ENCODE measurements at places on chromosomes 6 and 20. TPM values are rescaled to one million over a fixed set of nuclear protein-coding genes. Genes with fewer than 3 reads are reported as not detected.

Gene OPRM1
- not detected for total RNA-seq

Gene RFX6
- total RNA-seq = not detected

DNA sequence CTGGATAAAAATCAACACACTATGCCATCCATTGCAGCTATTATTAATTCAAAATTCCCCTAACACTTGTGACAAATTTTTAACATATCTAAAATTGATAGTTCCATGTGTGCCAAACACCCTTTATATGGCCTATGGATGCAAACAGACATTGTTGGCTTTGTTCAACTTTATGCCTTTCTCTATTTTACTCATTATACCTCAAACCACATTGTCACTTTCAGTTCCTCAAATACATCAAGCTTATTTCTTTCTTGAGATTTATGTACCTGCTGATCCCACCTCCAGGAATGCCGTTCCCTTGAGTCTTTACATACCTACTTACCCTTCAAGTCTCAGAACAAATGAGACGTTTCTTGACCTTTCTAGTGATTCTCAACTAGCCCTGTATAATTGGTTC lies 193.5 kb upstream of the PLN start:
- no peak for DNase-seq

DNA sequence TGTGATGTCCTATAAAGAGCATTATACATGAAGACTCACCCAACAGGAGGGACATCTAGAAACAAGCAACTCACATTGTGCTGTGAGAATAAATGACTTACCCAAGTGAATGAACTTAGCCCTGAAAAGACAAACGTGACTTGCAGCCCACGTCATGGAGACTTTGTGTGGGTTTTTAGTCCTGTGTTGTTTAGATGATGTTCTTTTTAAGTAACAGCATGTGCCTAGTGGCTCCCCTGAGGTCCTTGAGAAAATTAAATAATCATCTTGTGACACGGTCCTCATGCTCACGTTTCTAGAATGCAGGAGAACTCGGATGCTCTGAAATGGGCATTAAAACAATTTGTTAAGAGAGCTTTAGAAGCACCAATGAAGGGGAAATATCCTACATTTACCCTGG lies 165.1 kb downstream of the SASH1 start:
- DNase-seq = peak; percentile 87

DNA sequence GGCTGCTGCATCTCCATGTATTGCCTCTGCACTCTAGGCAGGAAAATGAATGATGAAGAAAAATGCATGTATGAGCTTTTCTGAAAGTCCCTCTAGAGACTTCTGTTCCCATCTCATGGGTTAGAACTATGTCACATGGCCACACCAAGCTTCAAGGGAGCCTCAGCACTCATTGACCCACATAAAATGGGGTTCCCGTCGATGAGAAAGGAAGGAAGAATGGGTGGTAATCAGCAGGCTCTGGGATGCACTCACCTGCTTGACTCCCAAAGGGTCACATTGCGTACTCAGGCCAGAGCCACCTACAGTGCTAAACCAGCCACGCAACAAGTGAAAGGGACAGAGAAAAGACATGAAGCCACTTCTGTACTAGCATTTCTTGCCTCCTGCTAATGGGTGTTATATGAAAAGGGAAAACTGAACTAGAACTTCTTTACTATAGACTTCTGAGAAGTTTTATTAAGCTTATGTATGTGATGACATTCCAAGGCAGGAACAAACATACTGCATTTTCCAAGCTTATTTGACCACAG lies 95.8 kb upstream of the GCM1 start:
- DNase-seq = no peak

- no peak for DNase-seq
These were observed 8.4 kb downstream of the ARFGAP1 start for GRCh38 chr20:63280929-63281545.
